Stimulated activated CD8-positive, alpha-beta memory T cell treated with anti-CD3 and anti-CD28 coated beads, Interleukin-15, amount 100 ng/mL, for 4 hours (primary cell): ENCODE measurements at places on chromosomes 4 and X.
A peak's percentile ranks its signal among the peaks of the same experiment; 100 is the strongest.

DNA sequence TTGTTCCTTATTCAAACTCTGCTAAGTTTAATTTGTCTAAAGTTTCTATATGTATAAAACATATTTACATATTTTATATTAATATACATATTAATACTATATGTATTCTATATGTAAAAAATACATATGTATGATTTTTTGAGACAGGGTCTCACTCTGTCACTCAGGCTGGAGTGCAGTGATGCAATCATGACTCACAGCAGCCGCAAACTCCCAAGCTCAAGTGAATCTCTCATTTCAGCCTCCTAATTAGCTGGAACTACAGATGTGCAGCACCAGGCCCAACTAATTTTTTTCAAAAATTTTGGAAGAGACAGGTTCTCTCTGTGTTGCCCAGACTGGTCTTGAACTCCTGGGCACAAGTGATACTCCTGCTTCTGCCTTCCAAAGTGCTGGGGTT lies 684.9 kb downstream of the TRAM1L1 start:
- DNase-seq, result no peak

GRCh38 chrX:151552743-151553142 lies 10.7 kb upstream of the PASD1 start:
- DNase-seq, result no peak

- no peak for DNase-seq
Measured at GRCh38 chr4:150325872-150326271, 247.6 kb downstream of the DCLK2 start.

GRCh38 chrX:135923353-135923752 lies 29.8 kb downstream of the SAGE1 start:
- DNase-seq, result no peak

- no peak for DNase-seq
Measured at GRCh38 chrX:21373637-21374162, 518 bp upstream of the CNKSR2 start.

DNA sequence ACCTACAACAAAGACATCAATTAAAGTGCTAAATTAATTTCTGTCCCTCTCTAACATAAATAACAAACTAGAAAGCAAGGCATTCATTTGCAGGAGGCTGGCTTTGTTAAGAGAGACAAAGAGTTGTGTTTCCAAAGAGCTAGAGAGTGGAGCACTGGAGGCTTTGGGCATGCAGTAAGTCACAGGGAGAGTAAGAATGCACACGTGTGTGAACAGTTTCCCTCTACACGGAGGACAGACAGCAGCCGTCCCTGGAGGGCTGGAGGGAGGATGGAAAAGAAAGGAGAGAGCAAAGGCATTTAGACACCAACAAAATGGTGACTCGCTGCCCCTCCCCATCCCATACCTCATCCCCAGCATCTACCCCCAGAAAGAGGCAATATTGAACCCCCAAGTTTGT lies 20.4 kb upstream of the DCHS2 start:
- no peak for DNase-seq

- no peak for DNase-seq
Measured at GRCh38 chr4:2292646-2293108, 30.8 kb upstream of the MXD4 start.

- DNase-seq, result no peak
Measured at GRCh38 chr4:77184974-77185373, 28.0 kb downstream of the CCNG2 start.

GRCh38 chr4:69467797-69468196 lies 27.9 kb downstream of the UGT2B4 start:
- DNase-seq, result no peak

GRCh38 chrX:13009273-13009672 lies 34.4 kb downstream of the TMSB4X start:
- no peak for DNase-seq

GRCh38 chrX:44914532-44915198 lies 41.7 kb downstream of the KDM6A start:
- no peak for DNase-seq

DNA sequence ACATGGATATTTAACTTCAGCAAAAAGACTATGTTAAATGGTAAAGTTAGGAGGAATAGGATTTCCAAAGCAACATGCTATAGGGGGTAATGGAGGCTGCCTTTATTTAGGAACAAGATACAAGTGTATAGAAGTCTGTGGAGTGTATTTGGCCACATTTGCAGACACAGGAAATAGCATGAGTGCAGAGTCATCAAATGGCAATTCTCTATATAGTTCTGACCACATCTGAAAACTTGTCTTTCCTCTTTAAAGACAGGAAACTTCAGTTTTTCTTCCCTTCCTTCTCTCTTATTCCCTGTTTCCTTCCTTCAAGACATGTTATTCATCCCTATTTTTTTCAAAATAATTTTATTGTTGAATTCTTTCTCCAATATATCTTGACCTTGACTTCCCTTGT lies 119.3 kb upstream of the PITX2 start:
- no peak for DNase-seq

DNA sequence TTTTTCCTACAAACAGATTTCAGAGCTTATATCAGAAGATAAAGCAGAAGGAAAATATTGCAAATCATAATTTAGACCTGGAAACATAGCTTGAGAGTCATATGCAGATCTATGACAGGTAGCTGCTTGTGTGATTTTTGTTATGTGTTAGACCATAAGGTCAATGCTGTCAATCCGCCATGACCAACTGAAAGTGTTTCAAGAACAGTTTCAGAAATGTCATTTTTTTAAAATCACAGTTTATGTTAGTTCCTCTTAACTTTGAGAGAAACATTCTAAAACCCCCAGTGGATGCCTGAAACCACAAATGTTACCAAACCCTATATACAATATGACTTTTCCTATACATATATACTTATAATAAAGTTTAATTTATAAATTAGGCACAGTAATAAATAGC lies 391.3 kb upstream of the FAM241A start:
- no peak for DNase-seq

- no peak for DNase-seq
Measured at GRCh38 chr4:54276641-54277430, 47.7 kb downstream of the PDGFRA start.

- no peak for DNase-seq
Measured at GRCh38 chrX:45505214-45505613, 304.5 kb upstream of the DIPK2B start.

GRCh38 chrX:115332832-115333231 lies 43.3 kb downstream of the LUZP4 start:
- no peak for DNase-seq

DNA sequence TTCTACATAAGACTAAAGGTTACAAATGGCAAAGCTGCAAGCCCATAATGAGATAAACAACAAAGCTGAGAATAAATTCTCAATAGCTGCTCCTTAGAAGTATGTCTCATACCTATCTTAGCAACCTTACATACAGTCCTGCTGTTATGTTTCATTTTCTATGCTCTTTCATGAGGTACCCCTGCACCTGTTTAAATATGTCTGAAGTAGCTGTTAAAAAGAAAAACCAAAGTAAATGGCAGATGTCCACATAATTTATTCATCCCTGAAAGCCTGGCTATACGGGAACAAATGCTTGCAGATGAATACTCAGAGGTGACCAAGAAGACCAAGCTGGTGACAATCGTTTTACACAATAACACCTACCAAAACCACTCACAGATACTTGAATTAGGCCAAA lies 22.5 kb downstream of the PPA2 start:
- no peak for DNase-seq

- no peak for DNase-seq
Measured at GRCh38 chrX:115322375-115322774, 32.9 kb downstream of the LUZP4 start.

- DNase-seq, result no peak
Measured at GRCh38 chr4:80926891-80927290, 103.6 kb upstream of the BMP3 start.

GRCh38 chrX:19372170-19372546 lies 28.4 kb downstream of the PDHA1 start:
- DNase-seq, result peak; percentile 23

DNA sequence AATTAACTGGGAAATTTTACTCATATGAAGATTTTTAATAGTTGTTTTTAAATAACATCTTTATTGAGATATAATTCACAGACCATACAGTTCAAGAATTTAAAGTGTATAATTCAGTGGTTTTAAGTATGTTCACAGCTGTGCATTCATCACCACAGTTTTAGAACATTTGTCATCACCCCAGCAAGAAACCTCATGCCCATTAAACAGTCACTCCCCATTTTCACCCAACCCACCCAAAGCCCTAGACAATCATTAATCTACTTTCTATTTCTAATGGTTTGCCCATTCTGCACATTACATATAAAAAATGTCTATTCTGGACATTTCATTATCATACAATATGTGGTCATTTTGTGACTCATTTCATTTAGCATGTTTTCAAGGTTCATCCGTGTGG lies 2.8 kb downstream of the UPRT start:
- DNase-seq, result no peak

- DNase-seq, result no peak
Measured at GRCh38 chr4:54367059-54367458, 138.0 kb downstream of the PDGFRA start.

- no peak for DNase-seq
Measured at GRCh38 chrX:41970419-41970818, 47.1 kb upstream of the CASK start.
